Stimulated activated CD4-positive, alpha-beta T cell treated with anti-CD3 and anti-CD28 coated beads, TNF-alpha, amount 100 ng/mL, for 1 hour (primary cell): ENCODE measurements at places on chromosomes 3 and 15.

DNA sequence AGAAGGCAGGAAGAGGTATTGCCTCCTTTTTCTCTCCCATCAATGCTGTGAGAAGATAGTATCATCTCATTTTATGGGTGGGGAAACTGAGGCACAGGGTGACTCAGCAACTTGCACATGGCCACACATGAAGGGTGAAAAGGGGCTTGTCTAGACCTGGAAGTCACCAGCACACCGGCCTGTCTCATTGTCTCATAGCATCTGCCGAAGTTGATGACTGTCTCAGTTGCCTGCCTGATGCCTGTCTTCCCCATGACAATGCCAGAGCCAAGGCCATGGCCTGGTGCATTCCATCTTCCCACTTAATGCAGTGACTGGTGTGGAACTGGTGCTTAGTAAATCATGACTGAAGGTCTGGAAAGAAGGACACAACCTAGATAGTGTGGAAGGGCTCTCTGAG lies 27.9 kb upstream of the PRR23E start:
- no peak for DNase-seq

DNA sequence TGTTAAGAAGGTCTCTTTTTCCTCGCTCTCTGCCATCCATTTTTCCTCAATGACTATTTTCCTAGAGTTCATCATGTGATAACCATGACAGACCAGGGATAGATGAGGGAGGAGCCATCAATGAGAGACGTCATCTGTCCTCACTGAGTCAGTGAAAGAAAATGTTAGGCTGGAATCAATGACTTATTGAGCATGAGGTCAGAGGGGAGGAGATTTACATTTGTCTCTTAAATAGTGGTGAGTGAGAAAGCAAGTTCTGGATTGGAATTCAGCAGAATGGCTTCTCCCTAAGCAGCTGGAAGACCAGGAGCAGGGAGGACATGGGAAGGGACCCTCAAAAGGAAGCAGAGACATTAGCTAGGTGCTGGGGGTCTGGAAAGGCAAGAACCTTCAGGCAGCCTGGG lies 28.2 kb upstream of the USP3 start:
- DNase-seq: no peak

- DNase-seq: no peak
Measured at GRCh38 chr15:95119041-95119610, 887.8 kb downstream of the MCTP2 start.

DNA sequence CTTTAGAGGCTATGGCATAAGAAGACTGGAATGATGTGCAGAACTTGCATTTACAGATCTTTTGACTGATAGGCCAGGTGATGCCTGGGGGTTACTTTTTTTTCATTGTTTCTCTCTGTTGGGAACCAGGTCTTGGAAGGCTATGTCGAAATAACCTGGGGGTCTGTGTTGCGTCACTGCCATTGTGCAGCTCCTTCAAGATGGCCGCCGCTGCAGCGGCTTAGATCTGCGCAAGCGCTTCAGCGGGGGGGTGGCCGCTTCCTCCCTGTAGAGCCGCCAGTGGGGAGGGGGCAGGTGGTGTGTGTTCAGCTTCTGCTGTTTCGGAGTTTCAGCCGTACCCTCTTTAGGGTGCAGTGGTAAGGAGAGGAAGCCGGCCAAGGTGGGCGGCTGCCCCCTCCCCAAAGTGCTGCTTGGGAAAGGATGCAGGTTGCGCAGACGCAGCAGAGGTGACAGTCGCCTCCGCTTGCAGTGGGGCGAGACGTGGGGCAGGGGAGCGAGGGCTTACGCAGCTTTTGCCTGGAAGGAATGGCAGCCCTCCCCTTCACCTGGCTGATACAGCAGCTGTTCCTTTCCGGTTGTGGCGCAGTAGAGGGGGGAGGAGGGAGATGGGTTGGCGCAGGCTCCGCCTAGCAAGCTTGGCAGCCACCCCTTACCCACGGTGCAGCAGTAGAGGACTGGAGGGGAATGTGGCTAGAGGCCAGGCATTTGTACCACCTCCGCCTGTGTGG lies 1.5 kb downstream of the SNRPN start:
- DNase-seq: peak; percentile 51

GRCh38 chr15:71810256-71811035 lies at the start of gene NR2E3:
Gene NR2E3, plus strand, starts transcription at chr15:71810554. Its CDS starts 190 bp downstream, at chr15:71810744.
- no peak for DNase-seq

GRCh38 chr15:81886080-81886479 lies 159.7 kb downstream of the MEX3B start:
- DNase-seq: no peak

DNA sequence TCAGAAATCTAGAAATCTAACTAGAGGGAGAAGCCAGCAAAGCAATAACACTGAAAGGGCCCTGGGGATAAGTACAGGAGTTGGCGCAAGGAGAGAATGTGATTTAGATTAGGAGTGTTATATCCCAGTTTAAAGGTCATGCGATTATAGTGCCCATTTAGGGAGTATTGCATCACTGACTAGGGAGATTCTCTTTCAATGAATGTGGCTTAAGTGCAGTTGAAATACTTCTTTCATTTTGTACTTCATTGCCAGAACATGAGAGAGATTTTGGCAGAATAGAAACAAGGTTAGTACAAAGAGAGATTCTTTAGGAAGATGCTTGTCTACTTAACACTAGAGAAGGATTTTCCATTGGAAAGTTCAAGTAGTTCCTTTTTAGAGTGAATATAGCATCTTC lies 13.9 kb downstream of the ROBO2 start:
- DNase-seq: no peak

GRCh38 chr15:63504979-63505841 lies 817 bp downstream of the USP3 start:
- DNase-seq: peak; percentile 36

GRCh38 chr3:149179220-149179619 lies 42.4 kb downstream of the CP start:
- no peak for DNase-seq

- no peak for DNase-seq
Measured at GRCh38 chr3:30354513-30354912, 251.9 kb upstream of the TGFBR2 start.

DNA sequence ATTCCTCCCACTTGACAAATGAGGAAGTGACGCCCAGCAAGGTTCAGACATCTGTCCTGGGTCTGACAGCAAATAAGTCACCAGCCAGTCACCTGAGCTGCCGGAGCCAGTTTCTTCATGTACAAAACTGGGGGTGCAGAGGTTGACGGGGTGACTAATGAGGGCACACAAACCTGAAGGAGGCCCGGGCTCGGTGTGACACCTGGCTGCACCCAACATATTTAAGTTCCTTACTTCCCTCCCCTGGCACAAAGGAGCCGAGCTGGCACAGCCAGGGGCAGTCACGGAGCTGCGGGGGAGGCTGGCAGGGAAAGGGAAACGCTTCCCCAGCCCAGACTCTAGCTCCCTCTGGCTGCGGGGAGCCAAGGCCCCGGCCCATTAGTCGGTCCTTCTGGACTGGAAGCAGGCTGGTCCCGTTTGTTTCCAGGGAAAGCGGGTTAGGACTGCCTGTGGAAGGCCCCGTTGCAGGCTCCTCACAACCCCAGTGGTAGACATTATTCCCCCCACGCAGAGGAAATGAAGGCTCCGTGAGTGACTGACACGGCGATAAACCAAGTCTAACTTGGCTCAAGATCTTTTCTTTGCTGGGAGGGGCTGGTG lies 2.3 kb downstream of the FBXL22 start:
- no peak for DNase-seq

DNA sequence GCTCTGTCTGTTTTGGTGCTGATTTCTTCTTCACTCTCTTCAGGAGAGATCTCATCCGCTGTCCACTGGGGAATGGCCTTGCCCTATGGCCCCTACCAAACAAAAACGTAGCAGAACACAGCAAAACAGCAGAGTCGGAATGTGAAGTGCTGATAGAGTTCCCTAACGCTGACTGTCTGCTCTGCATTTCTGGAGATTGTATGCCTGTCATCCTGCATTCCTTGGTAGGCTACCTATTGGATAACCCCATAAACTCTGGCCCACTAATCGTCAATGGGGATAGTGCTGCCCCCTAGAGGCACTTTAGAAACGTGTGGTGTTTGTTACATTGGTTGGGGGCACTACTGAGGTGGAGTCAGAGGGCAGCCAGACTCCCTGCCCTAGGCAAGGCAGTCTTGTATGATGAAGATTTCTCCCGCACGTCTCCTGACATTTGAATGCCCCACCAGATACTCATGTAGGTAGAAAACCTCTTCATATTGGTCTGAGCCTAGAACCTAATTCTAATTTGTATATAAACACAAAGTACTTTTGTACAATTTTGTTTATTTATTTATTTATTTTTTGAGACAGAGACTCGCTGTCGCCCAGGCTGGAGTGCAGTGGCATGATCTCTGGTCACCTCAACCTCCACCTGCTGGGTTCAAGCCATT lies 15.6 kb upstream of the MAGEF1 start:
- no peak for DNase-seq

DNA sequence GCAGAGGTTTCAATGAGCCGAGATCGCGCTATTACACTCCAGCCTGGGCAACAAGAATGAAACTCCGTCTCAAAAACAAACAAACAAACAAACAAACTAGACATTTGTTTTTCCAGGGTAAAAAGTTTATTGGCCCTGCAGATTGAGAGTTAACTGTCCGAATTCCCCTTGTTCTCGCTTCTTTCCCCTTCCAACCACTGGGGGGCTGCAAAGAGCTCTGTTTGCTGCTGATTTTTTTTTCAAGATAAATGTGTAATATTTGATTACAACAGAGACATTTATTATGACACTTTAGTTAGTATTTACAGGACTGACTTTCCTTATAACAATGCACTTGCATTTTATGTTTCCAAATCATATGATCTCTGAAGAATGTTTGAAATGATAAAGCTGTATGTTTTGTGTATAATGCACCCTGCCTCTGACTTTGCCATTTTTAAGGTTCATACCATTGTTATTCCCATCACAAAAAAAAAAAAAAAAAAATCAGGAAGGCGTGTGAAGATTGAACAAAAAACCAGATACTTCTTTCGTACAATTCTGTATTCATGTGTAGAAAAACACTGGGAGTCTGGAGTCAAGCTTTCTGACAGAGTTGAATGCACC lies 2.8 kb downstream of the CLSTN2 start:
- no peak for DNase-seq

DNA sequence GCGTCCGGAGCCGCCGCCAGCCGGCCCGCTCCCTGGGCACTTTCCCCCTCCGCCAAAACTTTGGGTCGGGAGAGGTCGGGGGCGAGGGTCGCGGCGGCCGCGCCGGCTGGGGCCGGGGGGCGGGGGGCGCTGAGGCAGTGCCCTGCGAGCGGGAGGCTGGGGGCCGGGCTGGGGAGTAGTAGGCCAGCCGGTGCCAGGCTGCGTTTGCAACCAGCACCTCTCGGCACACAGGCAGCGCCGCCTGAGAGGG lies 452 bp downstream of the BBX start:
- no peak for DNase-seq

GRCh38 chr3:149313542-149313941 lies 19.9 kb downstream of the TM4SF18 start:
- no peak for DNase-seq

GRCh38 chr15:69555080-69555479 lies 102.5 kb downstream of the RPLP1 start:
- no peak for DNase-seq

DNA sequence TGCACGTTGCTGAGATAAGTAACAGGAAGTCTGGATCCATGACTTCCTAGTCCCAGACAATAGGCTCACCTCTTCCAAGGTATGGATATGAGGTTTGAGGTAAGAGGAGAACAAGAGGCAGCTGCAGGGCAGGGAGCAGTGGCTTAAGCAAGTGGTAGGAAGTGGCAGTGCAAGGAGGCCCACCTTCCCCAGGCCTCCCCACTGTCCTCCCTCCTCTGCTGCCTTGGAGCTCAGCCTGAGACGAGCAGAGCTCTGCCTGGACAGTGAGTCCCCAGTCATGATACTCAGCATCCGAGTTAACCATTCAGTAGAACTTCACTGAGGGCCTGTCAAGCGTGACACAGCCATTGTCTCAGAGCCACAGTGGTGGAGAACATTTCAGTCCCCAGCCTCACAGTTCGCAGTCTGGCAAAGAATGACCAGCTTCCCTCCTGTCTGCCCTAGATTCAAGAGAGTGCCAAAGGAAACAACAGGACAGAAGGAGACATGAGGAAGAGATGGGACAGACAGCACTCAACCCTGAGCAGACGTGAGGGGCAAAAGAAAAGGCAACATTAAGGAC lies 41.4 kb upstream of the BOC start:
- DNase-seq: no peak

GRCh38 chr3:20503394-20504082 lies 317.5 kb upstream of the SGO1 start:
- no peak for DNase-seq

GRCh38 chr3:108410531-108410984 lies 99.8 kb downstream of the MYH15 start:
- DNase-seq: no peak

GRCh38 chr3:43892061-43892460 lies 201.3 kb downstream of the ABHD5 start:
- DNase-seq: no peak
